ENCODE measurements at places on chromosomes 4 and X.
A peak's percentile ranks its signal among the peaks of the same experiment; 100 is the strongest.

GRCh38 chr4:36349938-36350549, 68.6 kb downstream of the DTHD1 start:
- DNase-seq, result no peak

GRCh38 chr4:10164877-10165283, 48.3 kb upstream of the WDR1 start:
- no peak for DNase-seq

DNA sequence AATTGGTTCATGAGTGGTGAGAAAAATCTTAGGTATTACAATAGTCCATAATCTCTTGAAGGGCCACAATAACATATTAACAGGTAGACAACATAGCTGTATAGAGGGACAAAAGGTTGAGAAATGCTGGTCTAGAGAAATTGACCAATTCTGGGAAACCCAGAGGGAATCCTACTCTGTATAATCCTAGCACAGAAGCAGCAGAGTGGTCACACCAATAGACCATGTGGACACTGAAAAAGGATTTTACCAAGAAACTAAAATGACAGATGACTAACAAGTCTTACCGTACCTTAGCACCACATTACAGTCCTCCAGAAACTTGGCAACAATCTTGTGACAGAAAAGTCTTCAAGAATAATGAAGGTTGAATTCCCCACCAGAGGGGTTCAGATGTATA, 169.1 kb upstream of the PCDH18 start:
- no peak for DNase-seq

DNA sequence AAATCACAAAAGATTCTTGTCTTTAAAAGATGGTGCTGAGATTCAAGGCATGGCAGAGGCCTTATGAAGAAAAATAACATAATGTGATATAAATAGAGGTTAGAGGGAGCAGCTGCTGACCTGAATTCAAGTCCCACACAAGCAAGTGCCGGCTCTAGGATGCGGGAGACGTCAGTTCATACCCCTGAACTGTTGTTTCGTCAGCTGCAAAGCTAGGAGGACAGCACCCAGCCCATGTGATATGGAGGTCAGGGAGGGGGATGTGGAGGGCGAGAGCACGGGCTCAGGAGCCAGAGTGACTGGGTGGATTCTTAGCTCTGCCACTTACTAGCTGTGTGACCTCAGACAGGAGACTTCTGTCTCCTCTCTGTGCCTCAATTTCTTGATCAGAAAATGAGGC, 77.9 kb downstream of the JAKMIP1 start:
- no peak for DNase-seq

GRCh38 chr4:38871593-38871992, 4.0 kb downstream of the FAM114A1 start:
- DNase-seq, result no peak

- no peak for DNase-seq
These were observed 57.7 kb downstream of the UGT2B7 start for GRCh38 chr4:69154021-69154420.

GRCh38 chr4:139817657-139818452, 152.2 kb downstream of the MGST2 start:
- no peak for DNase-seq

- DNase-seq, result no peak
These were observed 107.0 kb downstream of the REPS2 start for GRCh38 chrX:17053502-17053901.

DNA sequence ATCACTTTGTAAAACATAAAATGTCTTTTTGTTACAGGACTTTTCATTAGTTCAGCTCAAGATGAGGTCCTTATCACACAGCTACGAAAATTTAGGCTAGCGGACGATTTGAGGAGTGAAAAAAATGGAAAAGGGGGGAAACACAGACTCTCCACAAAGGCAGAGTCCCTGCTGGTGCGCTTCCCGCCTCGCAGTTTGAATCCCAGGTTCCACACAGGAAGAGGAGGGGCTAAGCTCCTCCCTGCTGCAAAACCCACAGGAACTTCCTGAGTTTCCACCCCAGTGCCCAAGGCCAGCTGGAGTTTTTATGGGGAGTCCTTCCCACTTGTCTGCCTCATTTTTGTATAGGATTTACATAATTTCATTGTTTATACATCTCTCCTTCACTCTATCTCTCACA, 11.2 kb downstream of the ADAM29 start:
- no peak for DNase-seq

- DNase-seq, result no peak
These were observed 99.8 kb downstream of the CLDN22 start for GRCh38 chr4:183220236-183220635.

DNA sequence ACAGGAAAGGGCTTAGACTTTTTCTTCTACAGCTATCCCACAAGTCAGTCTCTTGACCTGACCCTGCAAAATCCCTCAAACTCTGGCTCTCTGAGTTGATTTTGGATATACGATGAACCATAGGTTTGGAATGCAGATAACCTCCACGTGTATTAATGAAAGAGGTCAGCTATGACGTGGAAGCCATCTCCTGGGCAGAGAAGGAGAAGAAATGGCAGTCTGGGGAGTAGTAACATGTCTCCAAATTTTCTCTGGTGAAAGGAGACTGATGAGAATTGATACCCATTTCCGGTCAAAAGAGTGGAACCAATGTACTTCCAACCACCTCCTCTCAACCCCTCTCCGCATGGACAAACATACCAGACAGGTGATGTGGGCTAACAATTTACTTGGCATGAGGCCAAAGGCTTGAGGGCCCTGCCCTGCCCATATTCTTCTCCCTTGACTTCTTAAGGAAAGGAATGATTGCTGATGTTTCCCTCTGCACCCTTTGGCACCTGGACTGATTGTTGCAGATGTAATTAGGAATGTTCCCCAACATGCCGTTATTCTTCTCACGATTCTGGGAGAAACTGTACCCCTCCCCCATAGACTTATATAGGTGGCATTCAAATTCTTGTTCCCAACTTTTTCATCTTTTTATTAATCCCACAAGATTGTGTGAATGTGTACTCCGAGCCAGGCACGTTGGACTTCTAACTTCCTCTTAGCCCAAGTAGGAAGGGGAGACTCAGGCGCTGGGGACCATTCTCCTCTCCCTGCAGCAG, 580 bp upstream of the PLS3 start:
- no peak for DNase-seq

DNA sequence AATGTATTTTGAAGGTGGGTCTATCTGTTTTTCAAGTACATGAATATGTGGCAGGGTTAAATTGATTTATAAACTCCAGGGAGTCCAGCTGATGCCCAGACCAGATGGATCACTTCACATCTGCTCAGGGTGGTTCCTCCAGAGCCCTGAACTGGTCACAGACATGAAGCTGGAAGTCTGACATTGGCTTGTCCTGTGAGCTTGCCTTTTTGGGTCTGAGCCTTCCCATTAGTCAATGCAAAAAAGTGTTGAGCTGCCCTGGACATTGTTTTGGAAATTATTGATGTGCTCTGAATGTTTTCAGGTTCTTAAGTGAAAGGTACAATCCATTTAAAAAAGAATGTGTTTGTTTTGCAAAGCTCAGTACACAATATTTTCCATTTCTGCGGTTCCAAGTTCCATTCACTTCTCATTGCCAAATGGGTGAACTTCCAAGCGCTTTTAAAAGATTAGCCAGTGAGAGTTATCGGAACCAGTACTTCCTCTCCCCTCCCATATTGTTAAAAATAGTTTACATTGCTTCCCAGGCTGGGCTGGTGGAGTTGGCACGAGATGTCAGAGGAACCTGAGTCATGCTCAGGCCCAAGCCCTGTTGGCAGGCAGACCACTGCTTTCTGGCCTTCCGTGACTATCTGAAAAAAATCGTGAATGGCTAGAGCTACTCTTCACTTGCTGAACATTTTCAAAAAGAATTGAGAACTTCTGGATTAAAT, 52.1 kb downstream of the PDGFRA start:
- DNase-seq, result peak; percentile 32

DNA sequence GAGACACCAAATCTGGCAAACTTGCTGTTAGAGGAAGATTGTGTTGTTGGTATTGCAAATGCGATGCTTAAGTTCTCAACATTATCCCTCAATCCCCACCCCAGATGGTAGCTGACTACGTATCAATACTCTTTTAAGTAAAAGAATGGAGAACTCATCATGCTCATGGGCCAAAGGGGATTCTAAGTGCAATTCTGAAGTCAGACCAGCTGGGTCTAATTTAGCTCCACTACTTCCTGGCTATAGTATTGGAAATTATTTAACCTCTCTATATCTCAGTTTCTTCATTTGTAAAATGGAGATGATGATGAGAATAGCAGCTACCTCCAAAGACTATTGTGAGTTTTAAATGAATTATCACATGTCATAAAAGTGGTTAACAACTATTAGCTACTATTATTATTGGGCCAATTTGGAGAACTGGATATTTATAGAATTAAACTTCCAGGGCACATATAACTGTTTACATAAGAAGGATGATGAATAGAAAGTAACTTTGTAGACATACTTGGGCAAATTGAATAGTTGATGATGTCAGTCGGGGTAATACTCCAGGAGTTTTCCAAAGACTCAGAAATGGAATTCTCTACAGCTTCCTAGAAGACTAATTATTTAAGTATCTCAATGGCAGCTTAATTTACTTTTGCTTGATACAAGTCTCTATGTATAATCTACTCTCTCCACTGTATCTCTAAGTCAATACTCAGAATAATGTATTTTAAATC, 5.0 kb upstream of the SLAIN2 start:
- no peak for DNase-seq

GRCh38 chrX:109040057-109040456, 303.7 kb upstream of the IRS4 start:
- DNase-seq, result no peak

- no peak for DNase-seq
These were observed 1065.7 kb upstream of the PABPC4L start for GRCh38 chr4:135267148-135267865.

- DNase-seq, result no peak
These were observed 84.5 kb downstream of the CT47B1 start for GRCh38 chrX:120791013-120791643.

DNA sequence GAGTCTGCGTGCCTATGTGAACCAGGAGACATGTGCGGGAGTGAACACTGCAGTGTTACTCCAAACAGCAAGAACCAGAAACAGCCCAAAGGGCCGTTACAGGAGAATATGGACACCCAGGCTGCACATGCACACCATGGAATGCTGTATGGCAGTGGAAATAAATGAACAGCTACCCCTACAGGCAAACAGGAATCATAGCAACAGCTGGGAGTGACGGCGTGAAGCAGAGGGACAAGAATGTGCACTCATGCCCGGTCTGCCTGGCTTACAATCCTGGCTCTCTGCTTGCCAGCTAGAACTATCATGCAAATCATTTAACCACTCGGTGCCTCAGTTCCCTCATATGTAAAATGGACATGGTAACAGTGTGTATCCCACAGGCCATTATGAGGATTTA, 16.6 kb downstream of the GPKOW start:
- DNase-seq, result no peak

- DNase-seq, result peak; percentile 21
These were observed 158.2 kb upstream of the DDIT4L start for GRCh38 chr4:100348473-100348872.

- DNase-seq, result no peak
These were observed 47.5 kb downstream of the NKX6-1 start for GRCh38 chr4:84451546-84451945.

DNA sequence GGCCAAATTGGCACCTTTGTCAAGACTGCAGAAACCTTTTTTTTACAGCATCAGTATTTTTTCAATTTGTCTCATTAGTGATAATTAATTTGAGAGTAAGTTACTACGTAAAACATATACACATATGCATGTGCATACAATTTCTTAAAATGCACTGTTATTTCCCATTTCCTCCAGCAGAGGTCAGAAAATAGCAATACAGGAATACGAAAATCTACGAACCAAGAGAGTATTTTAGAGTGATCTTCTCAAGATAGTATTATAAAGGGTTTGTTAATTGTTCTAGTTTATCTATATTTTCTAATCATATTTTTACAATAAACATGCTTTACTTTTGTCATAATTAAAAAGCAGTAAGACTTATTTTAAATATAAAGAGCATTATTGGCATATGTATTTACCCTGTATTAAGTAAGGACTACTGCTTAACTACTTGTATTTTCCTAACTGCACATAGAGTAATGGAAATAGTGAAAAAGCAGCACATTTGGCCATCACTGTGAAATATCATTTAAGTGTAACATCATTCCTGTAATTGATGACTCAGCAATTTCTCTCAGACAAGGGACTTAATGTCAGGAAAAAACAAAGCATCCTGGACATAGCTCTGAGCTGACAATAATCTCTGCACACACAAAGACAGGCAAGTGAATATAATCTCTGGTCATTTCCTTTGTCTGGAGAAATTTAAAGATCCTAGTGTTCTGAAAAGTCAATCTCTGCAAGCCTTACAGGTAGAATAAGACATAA, 45.6 kb downstream of the MAOB start:
- DNase-seq, result no peak

GRCh38 chr4:33948921-33949320, 2295.4 kb downstream of the ARAP2 start:
- DNase-seq, result no peak

DNA sequence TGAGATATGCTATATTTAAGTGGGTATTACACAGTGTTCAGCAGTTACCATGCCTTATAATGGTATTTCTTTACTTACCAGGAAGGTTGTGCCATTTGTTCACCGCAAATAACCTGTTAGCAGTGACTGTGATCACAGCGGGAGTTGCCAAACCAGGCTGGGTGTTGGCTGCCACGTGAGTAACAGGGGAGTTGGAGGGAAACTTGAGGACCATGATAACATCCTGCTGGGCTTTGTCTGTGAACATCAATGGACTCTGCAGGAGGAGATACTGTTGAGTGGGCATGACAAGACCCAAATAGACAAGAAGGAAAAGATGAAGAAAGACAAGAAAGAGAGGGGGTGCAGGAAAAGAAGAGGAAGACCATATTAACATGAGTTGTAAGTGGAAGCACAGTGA, 242.9 kb downstream of the DCLK2 start:
- DNase-seq, result no peak

DNA sequence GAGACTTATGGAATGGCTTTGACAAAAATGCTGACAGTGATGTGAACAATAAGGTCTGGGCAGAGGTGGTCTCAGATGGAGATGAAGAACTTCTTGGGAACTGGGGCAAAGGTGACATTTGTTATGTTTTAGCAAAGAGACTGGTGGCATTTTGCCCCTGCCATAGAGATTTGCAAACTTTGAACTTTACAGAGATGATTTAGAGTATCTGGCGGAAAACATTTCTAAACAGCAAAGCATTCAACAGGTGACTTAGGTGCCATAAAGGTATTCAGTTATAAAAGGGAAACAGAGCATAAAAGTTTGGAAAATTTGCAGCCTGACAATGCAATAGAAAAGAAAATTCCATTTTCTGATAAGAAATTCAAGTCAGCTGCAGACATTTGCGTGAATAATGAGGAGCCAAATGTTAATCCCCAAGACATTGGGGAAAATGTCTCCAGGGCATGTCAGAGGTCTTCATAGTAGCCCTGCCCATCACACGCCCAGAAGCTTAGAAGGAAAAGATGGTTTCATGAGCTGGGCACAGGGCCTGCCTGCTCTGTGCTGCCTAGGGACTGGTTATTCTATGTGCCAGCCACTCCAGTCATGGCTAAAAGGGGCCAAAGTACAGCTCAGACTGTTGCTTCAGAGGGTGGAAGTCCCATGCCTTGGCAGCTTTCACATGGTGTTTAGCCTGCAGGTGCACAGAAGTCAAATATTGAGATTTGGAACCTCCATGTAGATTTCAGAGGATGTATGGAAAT, 782.2 kb downstream of the TRAM1L1 start:
- no peak for DNase-seq
